NCI-H1048 (cell line): ENCODE measurements at places on chromosomes 5 and 9.

GRCh38 chr5:27144456-27144855 lies 106.1 kb upstream of the CDH9 start:
- DNase-seq = no peak

DNA sequence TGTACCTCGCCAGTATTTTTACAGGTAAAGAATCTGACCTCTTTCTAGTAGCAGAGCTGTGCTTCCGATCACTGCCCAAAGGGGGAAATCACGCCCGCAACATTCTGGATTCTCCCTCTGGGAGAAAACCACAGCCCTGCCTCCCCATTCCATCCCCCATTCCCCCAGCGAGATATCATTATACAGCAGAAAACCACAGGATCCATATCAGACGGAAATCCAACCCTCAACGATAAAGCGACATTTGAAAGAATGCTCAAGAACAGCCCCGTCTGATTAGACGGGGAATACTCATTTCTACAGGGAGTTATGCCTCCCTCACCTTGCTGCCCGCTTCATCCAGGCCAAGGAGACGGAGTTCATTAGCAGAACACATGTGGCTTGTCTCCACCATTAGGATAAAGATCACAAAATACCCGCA lies 172.8 kb downstream of the COL23A1 start:
- DNase-seq = no peak

- no peak for DNase-seq
These were observed 164.6 kb downstream of the CCDC171 start for GRCh38 chr9:15717290-15717967.

GRCh38 chr9:93636172-93636661 lies 59.8 kb downstream of the PHF2 start:
- DNase-seq = no peak

GRCh38 chr5:86981898-86982297 lies 285.8 kb upstream of the RASA1 start:
- DNase-seq = no peak

- no peak for DNase-seq
These were observed at the start of gene GABRP for GRCh38 chr5:170783498-170784247. GABRP (plus strand) TSS chr5:170783725; CDS start chr5:170788616, 4,891 bp downstream.
